ENCODE measurements at places on chromosomes 16 and 17.

DNA sequence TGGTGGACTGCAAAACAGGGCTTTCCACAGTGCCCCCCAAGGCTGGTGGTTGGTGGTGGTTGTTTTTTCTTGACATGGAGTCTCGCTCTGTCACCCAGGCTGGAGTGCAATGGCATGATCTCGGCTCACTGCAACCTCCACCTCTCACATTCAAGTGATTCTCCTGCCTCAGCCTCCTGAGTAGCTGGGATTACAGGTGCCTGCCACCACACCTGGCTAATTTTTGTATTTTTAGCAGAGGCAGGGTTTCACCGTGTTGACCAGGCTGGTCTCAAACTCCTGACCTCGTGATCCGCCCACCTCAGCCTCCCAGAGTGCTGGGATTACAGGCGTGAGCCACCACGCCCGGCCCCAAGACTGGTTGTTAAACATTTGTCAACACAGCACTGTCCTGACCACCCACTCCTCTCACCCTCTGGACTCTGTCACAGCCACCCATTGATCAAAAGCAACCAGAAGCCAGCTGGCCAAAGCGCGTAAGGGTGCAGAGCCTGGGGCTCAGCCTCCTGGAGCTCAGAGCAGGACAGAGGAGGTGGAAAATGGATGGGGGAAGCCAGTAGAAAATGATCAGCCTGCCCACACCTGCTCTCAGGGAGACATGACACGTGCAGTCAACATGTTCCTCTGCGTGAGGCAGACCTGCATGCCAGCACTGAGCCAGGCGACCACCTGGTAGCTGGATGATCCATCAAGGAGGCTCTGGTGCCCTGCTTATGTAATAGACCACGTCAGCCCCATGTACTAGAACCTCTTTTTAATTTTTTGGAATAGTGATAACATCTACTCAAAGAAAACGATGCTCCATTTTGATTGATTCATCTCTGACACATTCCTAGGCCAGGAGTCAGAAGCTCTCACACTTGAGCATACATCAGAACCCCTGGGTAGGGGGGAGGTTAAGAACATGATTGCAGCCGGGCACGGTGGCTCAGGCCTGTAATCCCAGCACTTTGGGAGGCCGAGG is 14.8 kb upstream of the OSGIN1 start:
- DNase-seq: no peak

DNA sequence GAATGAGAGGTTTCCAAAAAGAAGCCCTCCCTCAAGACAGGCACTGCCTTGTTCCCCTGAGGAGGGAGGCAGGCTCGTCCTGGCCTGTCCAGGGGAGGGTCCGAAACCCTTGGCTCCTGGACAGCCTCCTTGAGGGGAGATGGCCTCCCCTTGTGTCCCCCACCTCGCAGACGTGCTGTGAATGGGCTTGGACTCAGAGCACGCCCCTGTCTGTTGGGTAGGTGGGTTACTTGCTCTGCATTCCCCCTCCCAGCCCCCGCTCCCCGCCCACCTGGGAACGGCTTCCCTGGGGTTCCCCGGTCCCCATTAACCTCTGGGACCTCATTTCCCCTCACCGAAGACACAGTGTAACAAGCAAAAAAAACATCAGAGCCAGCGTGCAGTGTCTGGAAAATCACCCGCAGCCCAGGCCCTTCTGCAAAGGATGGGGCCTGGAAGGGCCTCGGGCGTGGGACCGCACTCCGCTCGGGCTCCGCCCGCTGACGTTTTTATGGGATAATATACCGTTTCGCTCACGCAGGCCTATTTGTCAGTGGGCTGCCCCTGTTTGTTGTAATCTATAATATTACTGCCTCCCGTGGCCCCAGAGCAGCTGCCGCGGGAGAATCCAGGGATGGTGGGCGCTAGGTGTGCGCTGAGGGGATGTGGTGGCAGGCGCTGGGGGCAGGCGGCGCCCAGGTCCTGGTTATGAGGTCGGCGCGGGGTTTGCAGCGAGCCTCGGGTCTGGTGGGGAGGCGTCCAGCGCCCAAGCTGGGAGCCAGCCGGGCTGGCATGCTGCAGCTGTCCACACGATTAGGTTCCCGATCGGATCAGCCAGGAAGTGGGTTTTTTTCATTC is 11.1 kb downstream of the BAHCC1 start:
- DNase-seq: no peak

DNA sequence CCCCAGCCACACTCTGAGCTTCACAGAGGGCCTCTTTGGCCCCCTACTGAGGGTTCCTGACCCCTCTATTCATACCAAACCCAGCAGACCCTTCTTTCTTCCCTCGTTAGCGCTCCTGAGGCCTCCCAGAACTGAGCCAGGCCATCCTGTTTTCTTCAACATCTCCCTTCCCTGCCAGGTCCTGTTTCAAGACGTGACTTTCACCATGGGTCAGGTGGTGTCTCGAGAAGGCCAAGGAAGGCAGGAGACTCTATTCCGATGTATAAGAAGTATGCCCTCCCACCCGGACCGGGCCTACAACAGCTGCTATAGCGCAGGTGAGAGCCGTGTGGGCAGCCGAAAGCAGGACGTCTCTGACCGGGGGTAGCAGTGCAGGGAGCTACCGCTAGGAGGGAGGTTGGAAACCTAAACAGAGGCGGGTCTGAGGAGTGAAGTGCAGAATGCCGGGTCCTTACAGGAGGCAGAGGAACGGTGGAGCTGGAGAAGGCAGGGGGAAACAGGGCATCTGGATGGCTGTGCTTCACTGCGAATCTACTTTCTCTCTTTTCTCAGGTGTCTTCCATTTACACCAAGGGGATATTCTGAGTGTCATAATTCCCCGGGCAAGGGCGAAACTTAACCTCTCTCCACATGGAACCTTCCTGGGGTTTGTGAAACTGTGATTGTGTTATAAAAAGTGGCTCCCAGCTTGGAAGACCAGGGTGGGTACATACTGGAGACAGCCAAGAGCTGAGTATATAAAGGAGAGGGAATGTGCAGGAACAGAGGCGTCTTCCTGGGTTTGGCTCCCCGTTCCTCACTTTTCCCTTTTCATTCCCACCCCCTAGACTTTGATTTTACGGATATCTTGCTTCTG is 1.3 kb upstream of the SENP3 start:
- no peak for DNase-seq

DNA sequence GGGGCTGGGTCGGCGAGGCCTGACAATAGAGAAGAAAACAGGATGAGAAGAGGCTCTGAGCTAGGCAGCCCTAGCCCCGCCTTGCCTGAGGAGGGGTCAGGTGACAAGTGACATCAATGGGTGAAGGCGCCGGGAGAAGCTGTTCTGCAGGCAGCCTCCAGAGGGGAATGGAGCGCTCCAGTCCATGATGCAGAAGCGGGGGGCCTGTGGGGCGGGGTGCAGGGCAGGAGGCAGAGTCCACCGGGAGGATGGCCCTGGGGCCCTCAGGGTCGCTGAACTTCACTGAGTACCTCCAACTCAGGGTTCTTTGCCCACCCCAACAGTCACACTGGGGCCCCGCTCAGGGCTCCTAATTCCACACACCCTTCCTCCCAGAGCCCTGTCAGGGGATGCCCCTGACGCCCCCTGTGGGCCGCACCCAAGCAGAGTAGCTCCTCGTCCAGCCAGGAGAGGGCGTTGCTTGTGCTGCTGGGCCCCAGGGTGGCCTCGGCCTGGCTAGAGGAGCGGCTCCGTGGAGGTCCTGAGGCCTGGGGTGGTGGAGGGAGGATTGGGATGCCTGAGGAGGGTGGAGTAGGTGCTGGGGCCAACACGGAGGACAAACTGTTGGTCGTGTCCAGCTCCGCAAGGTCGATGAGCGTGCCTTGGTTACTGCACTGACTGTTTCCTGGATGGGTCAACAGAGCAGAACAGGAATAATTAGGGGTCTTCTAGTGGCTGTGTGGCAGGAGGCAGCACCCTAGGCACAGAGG is 20.8 kb downstream of the GGA3 start:
- DNase-seq: no peak

DNA sequence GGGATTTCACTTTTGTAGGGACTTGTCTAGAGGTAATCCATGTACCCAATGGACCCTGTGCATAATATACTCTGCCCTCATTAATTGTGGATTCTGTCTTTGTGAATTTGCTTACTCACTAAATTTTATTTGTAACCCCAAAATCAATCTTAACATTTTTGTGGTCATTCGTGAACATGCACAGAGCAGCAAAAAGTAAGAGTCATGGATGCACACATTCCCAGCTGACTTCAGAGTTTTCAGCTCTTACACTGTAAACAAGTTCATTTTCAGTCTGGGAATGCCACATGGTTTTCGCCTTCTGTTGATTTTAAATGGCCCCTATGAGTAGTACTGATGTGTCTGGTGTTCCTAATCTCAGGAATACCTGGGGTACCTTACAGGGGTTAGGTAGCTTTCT is 24.3 kb downstream of the TAC4 start:
- no peak for DNase-seq

DNA sequence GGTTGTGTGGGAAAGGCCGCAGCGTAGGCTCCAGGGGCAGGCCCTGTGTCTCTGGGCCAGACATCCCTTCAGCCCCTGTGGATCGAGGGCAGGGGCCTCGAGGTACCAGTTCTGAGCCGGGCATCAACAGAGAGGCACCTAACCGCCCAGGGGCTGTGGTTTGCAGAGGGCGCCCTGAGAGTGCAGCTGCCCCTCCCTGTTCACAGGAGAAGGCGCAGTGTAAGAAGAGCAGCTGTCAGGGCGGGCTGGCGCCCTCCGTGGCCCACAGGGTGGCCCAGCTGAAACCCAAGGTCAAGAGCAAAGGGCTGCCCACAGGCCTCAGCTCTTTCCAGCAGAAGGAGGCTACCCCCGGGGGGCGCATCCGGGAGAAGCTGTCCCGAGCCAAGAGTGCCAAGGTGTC is 56.5 kb downstream of the ACTG1 start:
- DNase-seq: no peak

GRCh38 chr17:77459018-77459755 is 318.4 kb downstream of the SEC14L1 start:
- DNase-seq: no peak

- no peak for DNase-seq
These were observed 1.5 kb downstream of the NDRG4 start for GRCh38 chr16:58501242-58502131.

DNA sequence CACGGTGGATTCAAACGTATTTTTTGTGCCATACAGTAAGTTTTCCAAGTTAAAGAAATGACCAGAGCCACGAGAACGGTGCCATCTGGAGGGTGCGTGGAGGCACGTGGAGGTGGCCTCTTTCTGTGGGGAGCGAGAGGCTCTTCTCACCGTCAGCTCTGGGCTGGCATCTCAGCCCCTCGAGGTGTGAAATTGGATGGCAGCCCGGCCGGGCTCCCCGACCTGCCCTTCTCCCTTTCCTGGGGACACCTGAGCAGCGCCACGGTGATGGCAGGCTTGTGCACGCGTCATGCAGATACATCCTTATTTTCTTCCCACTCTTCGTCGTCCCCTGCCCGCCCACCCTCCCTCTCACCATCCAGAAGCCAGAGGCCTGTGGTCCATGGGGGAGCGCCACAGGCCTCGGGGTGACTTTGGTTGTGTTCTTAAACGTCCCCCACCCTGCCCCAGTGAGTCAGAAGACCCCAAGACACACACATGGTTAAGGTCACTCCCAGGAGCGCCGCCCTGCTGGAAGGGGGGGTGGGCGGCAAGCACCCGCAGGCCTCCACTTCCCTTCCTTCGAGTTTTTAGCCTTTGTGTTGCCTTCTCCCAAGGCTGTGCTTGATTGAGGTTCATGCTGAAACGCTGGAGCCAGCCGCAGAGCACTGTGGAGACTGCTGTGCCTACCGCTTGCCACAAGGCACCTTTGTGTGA is 109.4 kb downstream of the BANP start:
- DNase-seq: no peak

DNA sequence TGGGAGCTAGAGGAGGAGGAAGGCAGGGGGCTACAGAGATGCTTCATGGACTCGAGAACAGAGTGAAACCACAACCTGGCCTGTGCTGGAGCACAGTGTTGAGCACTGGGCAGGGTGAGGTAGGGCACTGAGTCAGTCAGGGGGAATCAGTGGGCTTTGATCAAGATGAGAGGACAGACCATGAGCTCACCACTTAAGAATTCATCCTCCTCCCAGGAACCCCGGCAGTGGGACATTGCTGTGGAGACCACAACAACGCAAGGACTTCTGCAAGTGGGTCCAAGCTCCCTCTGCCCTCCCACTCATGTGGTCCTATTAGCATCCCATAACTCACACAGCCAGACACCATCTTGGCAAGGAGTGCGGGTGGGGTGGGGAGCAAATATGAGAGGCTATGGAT is 1.7 kb upstream of the CES5A start:
- no peak for DNase-seq

- no peak for DNase-seq
These were observed 33.2 kb upstream of the TAC4 start for GRCh38 chr17:49881054-49881402.

GRCh38 chr17:81500047-81500446 is 12.6 kb downstream of the ACTG1 start:
- no peak for DNase-seq

DNA sequence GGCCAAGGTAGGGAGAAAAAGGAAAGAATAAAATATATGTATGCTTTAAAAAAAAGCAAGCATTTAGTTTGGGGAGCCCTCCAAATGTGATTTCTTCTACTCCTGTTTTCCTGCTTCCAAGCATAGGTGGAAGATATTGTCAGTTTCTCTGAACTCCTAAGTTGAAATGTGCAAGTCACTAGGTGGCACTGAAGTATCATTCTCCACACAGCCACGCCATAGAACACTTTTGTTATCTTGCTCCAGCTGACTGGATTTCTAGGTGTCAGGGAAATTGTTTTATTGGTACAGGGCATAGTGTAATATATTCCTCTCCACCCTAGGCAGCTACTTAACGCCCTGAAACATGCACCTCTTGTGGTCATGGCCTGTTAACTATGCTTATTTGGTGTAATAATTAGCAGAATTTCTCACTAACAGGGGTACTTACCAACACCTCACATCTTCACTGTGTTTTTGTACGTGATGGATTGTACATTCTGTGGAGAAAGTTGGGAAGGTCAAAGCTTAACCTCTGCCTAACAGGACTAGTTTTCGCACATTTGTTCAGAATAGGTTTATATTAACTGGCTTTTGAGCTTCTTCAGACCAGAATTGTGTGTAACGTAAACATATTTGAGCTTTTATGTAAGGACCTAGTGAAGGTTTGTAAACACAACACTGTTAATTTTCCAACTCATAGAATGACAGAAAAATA is 69.3 kb downstream of the FTO start:
- no peak for DNase-seq

- DNase-seq: peak; percentile 62
These were observed 479 bp downstream of the ITGA3 start for GRCh38 chr17:50056217-50056960.

DNA sequence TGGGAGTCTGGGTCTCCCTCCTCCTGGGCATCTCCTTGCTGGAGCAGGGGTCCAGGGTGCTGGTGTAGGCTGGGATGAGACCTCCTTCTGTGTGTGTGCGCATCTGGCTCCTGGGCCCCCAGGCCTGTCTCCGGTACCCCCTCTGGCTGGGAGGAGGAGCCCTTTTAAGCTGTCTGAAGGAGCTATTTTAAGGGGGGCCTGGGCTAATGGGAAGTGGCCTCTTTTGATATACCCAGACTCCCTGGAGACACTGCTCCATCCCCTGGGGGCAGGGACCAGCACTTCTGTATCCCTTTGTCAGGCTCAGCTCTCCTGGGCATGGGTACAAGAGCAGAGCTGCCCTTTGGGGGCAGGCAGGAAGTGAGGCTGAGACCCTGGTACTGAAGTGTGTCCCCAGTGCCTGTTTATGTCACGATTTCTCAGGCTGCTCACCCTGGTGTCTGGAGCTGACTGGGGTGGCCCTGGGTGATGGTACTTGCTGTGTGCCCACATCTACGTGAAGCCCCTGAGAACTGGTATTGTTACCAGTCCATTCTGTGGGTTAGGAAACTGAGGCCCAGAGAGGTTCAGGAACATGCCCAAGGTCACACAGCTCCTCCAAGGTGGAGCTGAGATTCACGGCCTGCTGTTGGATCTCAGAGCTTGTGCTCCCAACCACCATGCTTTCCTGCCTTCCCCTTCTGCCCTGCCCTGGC is 6.5 kb downstream of the ADCY7 start:
- DNase-seq: no peak
